ENCODE measurements at places on chromosomes 6 and 20.
A peak's percentile ranks its signal among the peaks of the same experiment; 100 is the strongest.

GRCh38 chr6:142443532-142443931, 141.7 kb downstream of the ADGRG6 start:
- DNase-seq: no peak

DNA sequence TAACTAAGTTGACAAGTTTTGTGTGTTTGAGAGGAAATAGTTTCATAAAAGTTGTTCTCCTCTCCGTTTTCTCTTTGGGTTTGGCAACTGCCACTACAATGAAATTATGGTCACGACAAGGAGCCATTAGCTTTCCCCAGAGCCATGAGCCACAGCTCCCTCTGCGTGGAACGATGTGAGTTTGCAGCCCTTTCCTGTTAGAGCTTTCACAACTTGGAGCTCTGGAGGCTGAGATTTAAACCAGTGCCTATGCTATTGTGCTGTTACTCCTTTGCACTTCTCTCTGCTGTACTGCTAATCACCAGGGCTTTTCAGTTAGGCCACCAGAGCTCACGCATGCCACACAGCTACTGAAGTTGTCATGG, 29.3 kb upstream of the TXNDC5 start:
- DNase-seq: no peak

- DNase-seq: no peak
Observed at GRCh38 chr6:73043446-73043845, 181.8 kb downstream of the KHDC1L start.

- DNase-seq: no peak
Observed at GRCh38 chr6:51613558-51613957, 473.9 kb downstream of the PKHD1 start.

DNA sequence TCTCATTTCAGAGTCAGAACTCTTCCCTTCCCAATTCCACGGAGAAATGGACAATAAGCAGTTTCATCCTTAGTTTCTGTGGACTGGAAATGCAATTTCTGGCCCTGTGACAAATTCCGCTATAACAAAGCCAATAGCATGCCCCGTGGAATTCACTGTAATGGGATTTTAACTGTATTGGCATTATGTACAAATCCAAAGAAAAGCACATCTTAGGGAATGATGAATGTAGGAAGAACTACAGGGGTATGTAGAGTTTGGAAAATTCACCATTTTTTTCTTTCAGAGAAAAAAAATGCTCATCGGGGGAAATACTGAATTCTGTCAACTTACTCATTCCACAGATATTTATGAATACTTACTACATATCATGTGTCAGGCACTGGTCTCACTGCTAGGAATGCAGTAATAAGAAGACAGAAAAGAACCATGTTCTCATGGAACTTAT, 43.5 kb downstream of the KIF6 start:
- no peak for DNase-seq

DNA sequence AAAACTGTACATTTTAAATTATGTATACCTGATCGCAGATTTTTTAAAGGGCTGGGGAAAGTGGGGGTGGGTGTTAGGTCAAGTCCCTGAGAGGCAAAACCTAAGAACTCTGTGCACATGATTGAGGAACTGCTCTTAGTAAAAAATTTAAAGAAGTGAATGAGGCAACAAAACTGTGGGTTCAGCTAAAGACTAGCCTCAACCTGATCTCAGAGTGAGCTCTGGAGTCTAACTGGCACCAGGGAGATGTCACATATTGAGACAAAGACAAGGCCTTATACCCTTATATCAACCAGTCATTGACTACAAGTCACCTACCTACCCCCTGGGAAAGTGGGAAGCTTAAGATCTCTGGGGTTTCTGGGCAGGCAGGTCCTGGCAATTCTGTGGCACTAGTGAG, 27.4 kb upstream of the RUNX2 start:
- DNase-seq: no peak

DNA sequence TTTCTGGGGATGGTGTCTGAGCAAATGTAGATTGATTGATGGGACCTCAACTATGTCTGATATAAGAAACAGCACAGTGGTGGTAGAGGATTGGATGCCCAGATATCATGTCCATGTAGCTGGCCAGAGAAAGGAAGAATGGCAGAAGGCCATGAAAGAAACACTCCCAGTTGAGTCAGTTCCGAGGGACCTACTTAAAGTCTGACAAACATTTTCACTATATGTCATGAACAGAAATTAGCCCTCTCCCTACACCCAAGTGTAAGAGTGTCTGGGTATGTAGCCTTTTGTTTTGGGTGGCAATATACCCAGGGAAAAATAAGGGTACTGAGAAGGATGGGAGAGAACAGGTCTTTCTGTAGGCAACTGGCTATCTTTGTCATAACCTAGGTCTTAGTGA, 434.2 kb downstream of the BCKDHB start:
- no peak for DNase-seq

DNA sequence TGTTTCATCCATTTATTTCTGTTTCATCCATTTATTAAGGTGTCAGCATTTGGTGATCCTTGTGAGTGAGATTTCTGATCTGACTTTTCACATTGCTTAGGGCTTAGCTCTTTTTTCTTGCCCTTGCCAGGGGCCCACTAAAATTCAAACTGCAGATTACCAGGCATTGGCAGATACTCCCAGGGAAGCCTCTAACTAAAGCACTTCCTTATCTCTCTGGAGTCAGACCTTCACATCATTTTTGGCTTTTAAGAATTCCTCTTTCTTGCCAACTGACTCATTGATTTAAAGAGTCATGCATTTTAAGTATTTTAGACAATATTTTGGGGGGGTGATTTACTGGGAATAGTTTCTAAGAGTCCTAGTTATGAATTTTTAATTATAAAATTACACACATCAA, 2.6 kb upstream of the WFDC8 start:
- DNase-seq: no peak

DNA sequence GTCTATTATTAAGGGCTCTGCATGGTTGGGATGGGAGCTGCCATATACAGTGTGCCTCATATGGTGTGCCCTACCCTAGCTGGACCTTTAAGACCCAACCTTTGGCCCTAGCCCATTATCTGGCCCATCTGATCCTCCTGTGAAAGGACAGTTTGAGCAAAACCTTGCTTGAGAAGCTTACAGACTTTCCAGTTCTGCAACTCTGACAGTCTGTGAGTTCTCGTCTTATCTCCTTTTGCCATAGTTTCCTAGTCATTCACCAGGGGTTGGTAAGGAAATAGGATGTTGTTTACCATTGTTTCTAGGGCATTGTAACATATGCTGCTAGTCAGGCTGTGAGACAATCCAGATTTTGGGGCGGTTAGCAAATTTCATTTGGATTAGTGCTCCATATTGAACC, 17.2 kb downstream of the CTNNBL1 start:
- DNase-seq: no peak

GRCh38 chr6:114421199-114421598, 78.4 kb upstream of the HS3ST5 start:
- no peak for DNase-seq

DNA sequence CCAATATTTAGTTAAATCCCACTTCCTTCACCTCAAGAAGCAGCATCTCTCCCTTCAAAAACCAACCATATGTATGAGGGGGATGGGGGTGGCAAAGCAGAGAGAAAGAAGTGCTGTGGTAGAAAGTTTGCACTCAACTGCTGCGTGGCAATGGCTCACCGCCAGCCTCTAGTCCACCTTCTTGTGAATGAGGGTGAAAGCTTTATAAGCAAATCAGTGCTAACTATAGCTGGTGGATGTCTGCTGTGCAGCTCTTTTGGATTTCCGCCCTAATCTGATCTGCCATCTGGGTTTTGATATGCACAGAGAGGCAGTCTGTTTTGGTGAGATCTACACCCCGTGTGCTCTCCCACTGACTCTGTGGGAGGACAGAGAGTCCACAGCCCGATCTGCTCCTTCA, 281.2 kb upstream of the SUPT3H start:
- DNase-seq: no peak

GRCh38 chr20:57654363-57654997, 34.3 kb upstream of the ZBP1 start:
- DNase-seq: peak; percentile 40

DNA sequence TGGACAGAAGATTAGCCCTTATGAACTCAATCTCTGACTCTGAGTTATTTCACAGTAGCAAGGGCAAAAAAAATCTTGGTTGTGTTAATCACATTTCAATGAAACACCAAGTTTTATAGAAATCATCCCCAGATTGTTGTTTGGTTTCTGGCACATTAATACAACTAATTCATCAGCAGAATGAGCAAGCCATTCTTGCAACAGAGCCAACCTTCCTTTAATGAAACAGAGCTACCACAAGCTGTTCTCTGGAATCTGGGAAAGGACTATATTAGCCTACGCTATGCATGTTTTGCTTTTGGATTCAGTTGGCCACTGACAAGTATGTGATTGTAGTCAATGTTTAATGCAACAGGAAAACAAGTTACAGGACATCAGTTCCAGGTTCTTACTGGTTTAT, 13.8 kb upstream of the POPDC3 start:
- no peak for DNase-seq

DNA sequence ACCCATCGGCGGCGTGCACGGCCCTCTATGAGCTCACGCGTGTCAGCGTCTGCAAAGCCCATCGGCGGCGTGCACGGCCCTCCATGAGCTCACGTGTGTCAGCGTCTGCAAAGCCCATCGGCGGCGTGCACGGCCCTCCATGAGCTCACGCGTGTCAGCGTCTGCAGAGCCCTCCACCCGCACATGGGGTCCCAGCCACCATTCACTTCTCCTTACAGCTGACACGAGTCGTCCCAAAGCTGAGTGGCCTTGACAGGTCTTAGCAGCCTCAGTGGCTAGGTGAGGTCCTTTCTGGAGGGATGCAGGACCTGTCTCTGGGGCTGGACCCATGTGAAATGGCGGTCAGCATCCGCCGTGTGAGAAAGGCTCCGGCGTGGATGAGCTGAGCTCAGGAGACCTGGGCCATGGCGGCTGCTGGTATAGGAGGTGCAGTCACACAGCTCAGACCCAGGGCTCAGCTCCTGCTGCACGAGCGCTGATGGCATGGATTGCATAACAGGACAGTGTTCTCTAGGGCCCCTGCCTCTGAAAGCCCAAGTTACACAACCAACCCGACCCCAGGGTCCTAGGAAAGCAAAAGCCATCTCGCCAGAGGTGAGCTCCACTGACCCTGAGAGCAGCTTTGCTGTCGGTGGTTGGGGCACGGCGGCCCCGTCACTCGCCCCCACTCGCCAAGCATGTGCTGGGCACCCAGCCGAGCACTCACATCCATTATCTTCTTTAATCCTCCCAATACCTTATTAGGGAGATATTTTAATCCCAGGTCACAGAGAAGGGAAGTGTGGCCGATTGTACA, 38.9 kb downstream of the DLL1 start:
- DNase-seq: no peak

- no peak for DNase-seq
Observed at GRCh38 chr6:135465307-135465706, 32.2 kb downstream of the AHI1 start.

DNA sequence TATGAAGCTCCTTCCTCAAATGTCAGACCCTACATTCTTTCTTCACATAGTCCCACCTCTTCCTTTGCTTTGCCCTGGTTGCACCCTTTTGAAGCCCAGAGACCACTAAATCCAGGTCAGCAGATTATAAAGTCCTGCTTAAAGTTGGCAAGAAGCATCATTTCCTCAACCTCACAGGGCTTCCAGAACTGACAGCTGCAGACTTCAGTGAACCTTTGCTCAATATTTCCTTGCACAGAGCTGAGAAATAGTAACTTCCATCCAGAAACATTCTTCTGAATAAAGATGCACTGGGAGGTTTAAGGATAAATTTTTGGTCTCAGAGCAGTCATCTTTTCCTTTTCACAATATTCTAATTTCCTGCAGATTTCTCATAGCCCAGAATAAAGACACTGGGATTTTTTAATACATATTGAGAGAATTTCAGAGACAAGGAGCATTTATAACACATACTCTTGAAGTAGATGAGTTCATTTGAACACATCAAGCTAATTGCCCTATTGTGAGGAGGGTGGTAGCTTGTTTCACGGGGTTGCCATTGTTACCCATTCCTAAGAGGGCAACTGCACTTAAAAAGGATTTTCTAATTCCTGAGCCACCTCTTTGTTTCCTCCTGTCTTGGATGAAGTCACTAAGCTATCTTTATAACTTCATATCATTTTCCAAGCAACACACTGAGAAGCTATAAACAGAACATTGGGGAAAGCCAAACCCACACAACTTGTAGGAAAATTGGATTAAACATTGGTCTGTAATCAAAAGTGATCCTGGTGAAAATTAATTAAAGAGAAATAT, 150.2 kb upstream of the PLN start:
- DNase-seq: no peak

Measured in stimulated activated CD4-positive, alpha-beta T cell treated with anti-CD3 and anti-CD28 coated beads, Interleukin-1b, Interleukin-23, amount 100 ng/mL, for 1 hour (primary cell).